ENCODE measurements at places on chromosomes 1 and 21.

DNA sequence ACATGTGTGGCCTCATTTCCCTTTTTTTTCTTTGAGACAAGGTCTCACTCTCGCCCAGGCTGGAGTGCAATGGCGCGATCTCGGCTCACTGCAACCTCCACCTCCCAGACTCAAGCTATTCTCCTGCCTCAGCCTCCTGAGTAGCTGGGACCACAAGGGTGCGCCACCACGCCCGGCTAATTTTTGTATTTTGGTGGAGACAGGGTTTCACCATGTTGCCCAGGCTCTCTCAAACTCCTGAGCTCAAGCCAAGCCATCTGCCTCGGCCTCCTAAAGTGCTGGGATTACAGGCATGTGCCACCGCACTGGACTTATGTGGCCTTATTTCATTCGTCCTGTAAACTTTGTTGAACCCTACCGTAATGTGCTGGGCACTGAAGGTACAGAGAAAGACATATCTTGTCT lies 569 bp upstream of the WARS2 start:
- peak; percentile 33 for DNase-seq

- no peak for DNase-seq
Observed at GRCh38 chr1:219657186-219657585, 44.3 kb upstream of the ZC3H11B start.

DNA sequence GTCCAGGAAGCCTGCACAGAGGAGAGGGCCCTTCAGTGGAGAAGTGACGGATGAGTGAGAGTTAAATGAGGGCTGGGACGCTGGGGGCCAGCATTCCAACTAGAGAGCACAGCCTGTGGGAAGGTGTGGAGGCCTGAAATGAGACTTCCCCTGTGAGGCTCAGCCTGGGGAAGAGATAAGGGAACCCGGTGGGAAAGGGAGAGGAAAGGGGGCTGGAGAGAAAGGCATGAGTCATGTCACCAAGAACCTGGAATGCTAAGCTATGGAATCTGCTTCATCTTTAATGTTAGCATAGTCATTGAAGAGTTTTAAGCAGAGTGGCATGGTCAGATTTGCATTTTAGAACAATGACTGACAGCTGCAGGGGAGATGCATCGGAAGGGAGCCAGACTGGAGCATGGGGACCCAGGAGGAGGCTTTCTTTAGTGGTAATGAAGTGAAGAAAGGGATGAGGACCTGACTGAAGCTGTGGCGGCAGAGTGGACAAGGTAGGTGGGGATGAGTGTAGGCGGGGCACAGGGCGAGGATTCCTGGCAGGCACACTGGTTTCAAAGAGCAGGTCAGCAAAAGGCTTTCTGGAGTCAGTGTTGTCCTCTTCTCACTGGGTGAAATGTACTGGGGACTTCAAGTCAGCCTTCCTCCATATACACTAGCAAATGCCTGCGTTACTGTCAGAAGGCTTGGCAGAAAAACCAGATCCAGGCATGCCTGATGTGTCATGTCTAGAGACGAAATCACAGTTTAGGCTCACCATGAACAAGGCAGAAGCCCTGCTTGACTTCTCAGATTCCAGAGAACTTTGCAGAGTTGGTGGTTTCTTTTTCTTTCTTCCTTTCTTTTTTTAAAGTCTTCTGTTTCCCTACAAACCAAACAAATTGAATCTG lies 8.0 kb downstream of the RGL1 start:
- no peak for DNase-seq

- no peak for DNase-seq
Observed at GRCh38 chr21:42228709-42229220, 9.8 kb downstream of the ABCG1 start.

- DNase-seq: no peak
Observed at GRCh38 chr1:191582169-191582568, 576.1 kb upstream of the RGS18 start.

DNA sequence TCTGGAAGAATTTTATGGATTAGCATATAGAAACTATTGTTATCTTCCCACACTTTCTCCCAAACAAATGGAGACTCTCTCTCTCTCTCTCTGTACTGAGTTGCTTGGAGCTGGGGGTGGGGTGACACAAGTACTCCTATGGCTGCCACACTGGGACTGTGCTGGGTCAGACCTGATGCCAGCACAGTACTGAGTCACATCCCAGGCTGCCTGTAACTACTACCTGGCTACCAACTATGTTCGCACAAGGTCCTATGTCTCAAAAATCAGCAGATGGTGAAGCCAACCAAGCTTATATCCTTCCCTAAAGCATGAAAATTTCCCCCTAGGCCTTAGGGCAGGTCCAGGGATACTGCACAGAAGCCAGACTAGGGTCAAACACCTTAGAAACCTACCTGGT lies 66.6 kb downstream of the FAF1 start:
- DNase-seq: no peak

DNA sequence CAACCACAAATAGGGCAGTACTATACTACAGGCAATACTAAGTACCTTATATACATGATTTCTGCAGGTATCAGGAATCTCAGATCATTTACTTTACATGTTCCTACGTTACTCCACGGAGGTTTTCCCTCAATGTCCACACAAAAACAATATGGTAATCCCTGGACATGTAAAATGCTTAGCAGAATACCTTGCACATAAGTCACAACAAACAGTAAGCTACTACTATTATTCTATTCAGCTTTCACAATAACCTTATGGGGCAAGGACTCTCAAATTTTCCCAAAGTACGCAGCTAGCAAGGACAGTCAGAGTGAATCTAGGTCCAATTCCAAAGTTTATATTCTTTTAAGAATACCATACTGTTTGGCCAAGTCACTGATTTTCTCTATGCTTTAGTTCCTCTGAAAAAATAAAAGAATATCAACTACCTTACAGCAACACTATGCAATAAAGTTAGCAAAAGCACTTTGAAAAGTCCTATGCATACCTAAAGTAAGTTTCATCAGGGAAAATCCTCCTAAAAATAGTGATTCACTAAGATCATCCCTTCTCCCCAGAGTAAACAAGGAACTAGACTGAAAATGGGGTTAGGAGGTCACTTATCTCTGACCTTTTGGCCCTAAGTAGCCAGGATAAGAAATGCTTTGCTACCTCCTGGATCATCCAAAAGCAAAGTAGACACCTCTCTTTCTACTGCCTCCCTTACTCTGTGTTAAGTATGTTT lies 67.4 kb downstream of the LUZP1 start:
- DNase-seq: no peak

DNA sequence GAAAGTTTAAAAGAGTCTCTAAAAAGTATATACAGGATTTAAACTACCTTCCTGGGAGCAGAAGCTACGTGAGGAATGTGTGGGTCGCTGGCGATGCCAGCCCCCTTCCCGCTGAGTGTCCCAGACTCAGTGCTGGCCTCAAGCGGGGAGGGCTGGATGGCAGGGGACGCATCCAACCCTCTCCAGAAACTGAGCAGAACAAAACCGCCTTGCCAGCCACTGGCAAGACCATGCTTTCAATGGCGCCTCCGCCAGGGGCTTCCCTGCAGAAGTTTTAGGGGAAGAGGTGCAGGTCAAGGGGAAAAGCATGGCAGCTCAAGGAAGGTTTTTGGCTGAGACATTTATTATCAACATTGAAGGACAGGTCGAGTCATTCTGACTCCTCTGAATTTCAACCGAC lies 26.1 kb downstream of the NADK start:
- no peak for DNase-seq

DNA sequence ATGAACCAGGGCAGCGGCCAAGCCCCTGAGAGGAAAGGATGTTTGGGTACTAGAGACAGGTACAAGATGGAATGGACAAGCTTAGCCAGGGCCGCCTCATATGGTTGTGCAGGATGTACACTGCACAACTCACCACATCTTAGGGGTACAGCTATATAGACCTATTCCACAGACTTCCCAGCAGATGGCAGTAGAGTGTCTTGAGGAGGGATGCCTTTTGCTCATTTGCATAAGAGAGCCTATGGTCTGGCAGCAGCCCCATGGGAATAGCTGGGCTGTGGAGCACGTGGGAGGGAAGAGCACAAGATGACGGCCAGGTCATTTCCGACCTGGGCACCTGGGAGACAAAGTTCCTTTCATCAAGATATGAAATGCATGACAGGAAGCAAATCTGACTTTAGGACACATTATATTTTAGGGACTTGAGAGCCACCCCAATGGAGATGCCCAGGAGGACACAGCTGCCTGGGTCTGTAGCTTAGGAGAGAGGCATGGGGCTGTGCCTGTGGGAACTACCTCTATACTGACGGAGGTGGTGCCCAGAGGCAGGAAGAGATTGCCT lies 215.5 kb downstream of the KCNJ6 start:
- no peak for DNase-seq

DNA sequence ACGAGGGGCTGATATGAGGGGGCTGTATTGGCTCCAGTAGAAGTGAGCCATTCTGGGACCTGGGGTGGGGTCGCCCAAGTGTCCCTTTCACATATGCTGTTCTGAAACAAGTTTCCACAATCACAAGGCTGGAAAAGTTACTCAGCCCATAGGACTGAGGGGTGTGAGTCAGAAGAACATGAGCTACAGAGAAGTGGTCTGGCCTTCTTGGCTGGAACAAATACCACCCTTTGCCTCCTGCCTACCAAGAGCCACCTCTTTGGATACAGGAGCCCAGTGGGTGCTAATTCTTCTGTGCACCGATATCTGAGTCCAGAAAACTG lies 42.4 kb downstream of the MEF2D start:
- DNase-seq: no peak

GRCh38 chr21:34020005-34020847 lies 53.2 kb upstream of the MRPS6 start:
- DNase-seq: no peak

- no peak for DNase-seq
Observed at GRCh38 chr1:183143576-183144315, 42.3 kb upstream of the LAMC2 start.

GRCh38 chr1:93734999-93735398 lies 53.4 kb upstream of the BCAR3 start:
- no peak for DNase-seq
